HCT116 (cell line): ENCODE measurements at places on chromosomes 16 and 17.

- DNase-seq, result no peak
These were observed 11.9 kb downstream of the ANKFN1 start for GRCh38 chr17:56165072-56165641.

DNA sequence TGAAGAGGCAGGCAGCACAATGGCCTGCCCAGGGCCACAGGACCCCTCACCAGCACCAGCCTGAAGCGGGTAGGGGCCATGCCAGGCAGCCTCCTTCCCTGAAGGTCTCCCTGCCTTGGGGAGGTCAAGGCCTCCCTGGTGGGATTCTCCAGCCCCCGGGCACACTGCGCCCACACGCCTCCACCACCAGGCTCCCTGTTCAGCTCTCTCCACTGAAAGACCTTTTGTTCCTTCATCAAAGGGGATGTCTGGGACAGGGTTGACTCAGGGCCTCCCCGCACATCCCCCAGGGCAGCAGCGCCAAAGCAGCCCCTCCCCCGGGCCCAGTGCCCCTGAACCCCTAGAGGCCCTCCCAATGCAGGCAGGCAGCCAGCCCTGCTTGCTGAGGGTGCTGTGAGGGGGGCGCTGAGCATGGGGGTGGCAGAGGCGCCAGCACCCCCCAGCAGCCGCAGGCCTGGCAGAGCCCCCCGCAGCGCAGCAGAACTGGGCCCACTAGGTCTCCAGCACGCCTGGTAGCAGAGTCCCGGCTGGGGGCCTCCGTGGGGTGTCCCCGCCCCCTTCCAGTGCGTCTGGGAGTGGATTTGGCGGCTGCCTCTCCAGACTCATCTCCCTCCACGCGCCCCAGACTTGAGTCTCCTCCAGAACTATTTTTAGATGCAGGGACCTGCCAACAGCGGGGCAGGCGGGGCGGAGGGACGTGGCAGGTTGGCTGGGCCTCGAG, 13.1 kb downstream of the BCAR1 start:
- DNase-seq, result no peak

DNA sequence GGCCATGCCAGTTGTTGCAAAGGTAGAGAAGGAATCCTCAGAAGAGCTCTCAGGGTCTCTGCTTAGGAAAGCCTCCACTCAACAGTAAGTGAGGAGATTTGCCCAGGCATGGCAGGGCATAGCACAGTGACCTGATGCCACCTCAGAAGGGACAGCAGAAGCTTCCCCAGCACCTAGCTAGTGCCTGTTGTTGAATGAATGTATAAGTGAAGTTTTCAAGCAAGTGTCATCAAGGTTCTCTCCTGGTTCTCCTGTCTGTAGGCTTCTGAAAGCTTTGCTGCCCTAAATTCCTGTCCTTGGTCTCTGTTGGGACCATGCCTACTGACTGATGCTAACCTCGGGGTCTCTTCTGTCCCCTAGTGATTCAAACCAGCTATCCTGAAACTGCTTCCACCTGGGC, 114.9 kb upstream of the TBX2 start:
- no peak for DNase-seq

DNA sequence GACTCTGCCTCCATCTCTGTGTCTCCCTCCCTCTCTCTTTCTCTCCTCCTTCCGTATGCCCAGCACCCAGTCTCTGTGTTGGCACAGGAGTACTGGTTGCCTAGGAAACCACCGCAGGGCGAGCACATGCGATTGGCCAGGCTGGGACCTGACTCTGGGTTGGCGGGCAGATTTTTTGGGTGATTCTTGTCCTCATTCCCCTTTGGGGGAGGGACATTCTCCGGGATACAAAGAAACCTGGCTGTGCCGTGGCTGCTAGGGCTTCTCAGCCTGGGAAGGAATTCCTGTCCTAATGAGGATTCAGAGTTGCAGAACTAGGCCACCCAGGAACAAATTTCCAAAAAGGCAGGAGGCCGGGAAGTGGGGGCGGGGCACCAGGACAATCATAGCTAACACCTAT, 168.9 kb downstream of the SHISA9 start:
- DNase-seq, result no peak

DNA sequence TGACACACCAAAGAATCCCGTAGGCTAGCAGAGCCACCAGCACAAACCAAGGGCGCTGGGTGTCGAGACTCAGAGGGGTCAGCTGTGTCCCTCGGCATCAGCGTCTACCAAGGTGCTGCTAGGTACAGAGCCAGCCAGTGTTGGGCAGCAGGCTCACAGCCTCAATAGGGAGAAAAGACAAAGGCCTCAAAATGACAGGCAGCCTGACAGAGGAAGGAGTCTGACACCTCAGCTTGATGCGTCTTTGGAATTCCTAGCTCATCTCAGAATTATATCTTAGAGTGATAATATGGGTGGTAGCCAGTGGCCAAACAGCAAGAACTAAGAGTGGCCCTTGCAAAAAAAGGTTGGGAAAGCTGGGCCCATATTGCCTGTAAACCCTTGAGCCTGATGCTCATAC, 45.9 kb downstream of the HS3ST3B1 start:
- DNase-seq, result no peak

DNA sequence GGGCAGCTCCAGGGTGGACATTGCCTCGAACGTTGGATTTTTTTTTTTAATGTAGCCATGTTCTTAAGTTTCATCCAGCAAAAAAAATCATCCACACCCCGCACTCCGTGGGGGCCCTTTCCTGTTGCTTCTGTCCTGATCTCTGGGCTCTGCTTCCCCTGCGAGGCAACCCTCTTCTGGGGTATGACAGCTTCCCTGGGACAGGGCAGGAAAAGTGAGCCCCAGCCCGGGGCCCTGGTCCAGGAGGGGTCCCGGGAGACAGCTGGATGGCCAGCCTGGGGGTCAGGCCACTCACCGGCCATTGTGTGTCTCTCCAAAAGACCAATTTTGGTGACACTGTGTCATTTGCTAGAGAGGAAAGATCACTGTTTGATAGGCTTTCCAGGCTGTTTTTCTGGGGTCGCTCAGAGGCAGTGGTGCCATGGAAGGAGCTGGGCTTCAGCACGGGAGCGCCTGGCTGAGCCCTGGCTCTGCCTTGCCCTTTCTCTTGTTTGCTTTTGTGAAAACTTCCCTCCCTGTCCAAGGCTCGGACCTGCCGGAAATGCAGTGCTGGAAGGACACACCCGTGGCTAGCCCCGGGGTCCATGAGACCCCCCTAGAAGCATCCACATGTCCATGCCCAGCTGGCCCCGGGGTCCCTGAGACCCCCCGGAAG, 41.0 kb upstream of the CHMP6 start:
- no peak for DNase-seq

DNA sequence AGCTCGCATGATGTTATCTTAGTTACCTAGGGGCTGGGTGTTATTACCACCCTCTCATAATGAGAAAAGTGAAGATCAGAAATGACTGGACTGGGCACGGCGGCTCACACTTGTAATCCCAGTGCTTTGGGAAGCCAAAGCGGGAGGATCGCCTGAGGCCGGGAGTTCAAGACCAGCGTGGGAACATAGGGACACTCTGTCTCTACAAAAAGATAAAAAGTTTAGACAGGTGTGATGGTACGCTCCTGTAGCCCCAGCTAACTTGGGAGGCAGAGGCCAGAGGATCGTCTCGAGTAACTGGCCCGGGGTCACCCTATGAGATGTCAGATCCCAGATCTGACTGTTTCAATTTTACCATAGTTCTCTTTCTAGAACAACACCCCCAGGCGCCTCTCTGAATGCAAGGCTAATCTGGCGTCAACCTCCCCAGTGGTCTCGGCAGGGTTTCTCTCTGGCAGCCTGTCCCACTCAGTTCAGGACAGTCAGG, 1.9 kb upstream of the CCDC102A start:
- no peak for DNase-seq

DNA sequence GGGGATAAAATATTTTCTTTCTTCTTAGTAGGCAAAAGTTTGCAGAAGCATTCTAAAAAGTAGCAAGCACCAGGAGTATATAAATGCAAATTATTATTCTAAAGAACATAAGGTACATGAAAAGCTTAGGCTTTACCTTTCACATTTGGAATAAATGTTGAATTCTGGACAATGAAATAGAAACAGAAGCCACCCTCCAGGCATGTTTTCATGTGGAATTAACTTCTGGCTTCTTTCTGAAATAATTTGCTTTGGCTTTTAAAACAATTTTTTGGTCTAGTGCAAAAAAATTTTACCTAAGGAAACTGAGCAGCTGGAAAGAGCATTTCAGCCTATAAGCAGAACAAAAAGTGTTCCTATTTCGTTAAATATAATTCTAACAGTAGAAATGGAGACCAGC, 109.5 kb upstream of the CORO6 start:
- no peak for DNase-seq

DNA sequence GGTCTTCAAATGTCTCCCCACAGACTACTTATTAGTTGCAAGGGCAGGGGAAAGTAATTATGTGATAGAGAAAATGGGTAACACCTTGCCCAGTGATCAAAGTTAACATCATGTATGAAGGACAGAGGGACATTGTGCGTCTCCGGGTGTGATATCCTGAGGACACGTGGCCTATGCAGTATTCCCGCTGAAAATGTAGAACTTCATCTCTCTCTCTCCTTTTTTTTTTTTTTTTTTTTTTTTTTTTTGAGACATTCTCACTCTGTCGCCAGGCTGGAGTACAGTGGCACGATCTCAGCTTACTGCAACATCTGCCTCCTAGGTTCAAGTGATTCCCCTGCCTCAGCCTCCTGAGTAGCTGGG, 7.9 kb upstream of the CUEDC1 start:
- DNase-seq, result no peak

GRCh38 chr16:73997971-73998370, 298.6 kb upstream of the PSMD7 start:
- DNase-seq, result no peak

DNA sequence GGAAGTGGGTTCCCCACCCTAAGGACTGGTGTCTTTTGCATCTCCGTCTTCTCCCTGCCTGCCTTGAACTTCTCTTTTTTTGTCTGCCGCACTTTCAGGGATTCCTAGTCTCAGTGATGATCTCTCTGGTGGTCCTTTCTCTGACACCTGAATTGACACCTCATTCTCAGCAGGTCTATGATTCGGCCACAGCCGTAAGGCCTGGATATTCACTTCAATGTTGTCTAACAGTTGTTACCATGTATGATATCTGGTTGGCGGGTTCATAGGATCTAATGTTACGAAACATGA, 25.1 kb upstream of the SLC47A1 start:
- DNase-seq, result no peak

GRCh38 chr16:51337662-51338061, 186.6 kb upstream of the SALL1 start:
- DNase-seq, result no peak

GRCh38 chr16:13780406-13781168, 139.4 kb upstream of the ERCC4 start:
- DNase-seq, result no peak

DNA sequence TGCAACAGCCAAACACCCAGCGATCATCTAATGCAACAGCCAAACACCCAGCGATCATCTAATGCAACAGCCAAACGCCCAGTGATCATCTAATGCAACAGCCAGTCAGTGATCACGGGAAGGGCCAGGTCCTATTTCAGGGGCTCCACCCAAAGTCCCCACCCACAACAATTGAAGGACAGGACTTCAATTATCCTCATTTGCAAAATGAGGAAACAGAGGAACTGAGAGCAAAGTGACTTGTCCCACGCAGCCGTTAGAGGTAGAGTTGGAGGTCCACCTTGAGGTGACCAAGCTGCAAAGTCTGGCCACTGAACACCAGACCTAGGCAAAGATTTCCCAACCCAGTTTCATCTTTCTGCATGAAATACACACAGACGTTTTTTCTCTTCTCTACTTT, 3.7 kb downstream of the ZG16B start:
- no peak for DNase-seq

DNA sequence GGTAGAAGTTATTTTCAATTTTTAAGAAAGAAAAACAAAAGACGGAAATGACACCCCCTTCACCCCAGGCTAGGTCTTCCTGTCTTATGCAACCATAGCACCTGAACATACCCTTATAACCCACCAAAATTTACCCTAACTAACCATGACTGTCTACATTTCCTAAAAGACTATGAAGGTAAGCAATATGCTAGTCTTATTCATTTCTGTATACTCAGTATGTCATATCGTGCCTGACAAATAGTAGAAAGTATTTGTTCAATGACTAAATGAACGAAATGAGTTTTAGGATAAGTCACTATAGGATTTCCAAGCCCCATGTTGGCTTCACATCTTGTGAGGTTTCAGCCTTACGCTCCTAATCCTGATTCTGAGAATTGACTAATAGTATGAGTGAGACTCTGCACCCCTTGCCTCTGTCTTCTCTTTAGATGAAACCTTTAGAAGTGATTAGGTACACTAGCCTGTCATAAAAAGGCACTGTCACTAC, 6.5 kb downstream of the ADAT1 start:
- no peak for DNase-seq

DNA sequence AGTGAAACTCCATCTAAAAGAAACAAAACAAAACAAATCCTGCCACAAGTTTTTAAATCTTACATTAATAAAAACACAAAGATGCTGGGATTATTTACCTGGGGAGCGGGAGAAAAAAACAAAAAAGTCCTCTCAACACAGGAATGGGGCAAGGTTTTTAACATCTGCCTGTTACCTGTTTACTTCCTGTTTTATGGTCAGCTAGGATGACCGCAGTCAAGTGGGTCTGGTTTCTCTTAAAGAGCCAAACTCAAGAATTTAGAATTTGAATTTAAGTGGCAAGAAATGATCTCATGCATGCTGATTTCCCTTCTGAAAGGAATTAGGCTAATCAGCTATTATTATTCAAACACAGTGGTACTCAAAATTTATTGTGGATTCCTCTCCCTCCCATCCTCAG, 39.7 kb upstream of the TBC1D3K start:
- no peak for DNase-seq

GRCh38 chr17:31493656-31494155, 102.2 kb downstream of the RAB11FIP4 start:
- DNase-seq, result no peak

- DNase-seq, result no peak
These were observed 4.6 kb downstream of the KIFC3 start for GRCh38 chr16:57797526-57798266.

DNA sequence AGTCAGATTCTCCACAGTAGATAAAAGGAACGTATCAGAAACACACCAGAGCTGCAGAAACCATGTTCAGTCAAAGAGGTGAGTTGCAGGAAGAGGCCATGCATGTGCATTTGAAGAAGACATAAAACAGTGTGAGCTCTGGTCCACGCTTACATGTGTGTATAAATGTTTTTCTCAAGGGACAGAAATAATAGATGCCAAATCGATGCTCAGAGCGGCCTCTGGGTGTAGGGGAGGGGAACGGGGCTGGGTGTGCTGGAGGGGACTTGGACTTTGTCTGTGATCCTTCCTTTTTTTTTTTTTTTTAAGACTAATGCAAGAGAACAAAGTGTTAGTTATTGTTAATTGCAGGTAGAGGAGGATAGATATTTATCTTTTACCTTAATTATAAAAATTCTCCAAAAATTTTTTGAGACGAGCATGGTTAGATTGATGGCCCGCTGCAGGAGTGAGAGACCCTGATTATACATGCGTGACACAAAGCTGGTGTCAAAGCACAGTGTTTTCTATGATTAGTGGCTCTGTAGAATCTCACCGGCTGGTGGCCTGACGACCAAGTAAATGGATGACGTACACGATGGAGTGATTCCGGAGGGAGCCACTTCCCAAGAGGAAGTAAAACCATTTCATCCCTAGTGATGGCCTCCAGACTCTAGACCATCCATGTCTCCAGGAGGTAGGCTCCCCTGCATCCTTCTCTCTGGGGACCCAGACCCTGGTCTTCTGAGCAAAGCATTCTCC, 240.2 kb downstream of the ENGASE start:
- no peak for DNase-seq
